ENCODE measurements at places on chromosomes 2 and 18.

DNA sequence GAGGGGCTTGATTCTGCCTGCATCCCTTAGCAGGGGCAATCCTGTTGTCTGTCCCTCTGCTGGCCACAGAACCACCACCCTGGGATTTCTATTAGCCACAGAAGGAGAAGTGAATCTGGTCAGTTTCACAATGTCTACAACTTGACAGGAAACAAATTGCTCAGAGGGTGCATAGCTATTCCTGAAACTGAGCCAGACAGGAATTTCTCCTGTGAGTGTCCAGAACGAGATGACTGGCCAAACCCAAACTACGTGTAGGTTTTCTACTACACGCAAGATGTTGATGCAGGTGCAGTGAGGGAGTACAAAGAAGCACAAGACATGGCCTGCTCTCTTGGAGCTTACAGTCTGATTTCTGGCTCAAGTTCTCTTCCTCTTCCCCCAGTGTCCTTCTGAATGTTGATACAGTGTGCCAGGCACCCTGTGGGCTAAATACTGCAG is 201.9 kb downstream of the CLIP4 start:
- DNase-seq, result no peak

- DNase-seq, result no peak
Measured at GRCh38 chr2:166373105-166373504, 2.6 kb downstream of the SCN9A start.

DNA sequence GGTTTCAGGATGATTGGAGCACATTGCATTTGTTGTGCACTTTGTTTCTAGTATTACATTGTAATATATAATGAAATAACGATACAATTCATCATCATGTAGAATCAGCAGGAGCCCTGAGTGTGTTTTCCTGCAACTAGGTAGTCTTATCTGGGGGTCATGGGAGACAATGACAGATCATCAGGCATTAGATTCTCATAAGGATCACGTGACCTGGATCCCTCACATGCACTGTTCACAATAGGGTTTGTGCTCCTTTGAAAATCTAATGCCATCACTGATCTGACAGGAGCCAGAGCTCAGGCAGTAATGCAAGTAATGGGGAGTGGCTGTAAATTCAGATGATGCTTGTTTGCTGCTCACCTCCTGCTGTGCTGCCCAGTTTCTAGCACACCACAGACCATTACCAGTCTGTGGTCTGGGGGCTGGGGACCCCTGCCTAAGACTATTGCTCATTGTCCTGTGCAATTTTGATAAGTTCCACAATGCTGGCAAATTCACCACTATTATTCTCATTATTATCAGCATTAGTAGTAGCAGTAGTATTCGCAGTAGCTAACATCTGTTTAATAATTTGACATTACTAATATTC is 428.7 kb upstream of the TNP1 start:
- no peak for DNase-seq

DNA sequence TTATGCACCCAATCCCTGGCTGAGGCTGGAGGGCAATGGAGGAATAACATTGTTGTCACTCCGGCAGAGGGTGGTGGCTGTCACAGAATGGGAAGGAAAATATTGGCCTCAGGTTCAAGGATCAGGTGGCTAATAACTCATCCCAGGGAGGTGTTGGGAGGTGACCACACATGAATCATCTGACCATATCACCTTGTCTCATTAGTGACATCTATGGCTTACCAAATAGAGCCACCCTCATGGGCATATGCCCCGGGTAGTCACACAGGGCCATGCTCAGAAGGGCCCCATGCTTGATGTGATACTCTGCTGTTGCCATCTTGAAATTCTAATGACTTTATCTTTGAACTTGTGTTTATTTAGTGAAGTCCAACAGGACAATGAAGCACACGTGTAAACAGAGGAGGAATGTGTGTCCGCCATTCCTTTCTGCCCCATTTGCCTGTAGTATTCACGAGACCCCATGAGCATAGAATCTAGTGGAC is 27.5 kb upstream of the HK2 start:
- DNase-seq, result no peak

DNA sequence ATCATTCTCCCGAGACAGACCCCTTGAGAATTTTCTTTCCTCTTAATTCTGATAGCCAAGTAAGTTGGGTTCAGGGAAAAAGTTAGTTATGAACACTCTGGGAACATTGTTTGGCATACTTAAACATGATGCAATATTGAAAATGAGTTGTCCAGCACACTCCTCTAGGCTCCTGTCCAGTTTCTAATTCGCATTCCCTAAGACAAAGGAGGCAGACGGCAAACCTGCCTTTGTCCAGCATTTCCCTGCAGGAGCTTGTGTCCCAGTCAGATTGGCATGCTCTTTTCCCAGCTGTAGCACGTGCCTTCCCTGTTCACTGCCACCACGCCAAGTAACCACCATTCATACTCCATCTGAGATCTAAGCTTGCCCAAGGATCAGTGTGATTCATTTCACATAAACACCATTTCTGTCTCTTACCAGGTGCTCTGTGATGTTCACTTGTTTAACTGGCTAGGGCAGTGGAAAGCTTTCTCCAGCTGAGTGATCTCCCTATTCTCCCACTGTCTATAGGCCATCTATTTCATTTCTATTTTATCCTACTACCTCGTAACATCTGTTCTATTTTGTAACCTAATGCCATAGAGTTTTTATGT is 150.0 kb upstream of the EPB41L3 start:
- DNase-seq, result no peak

- DNase-seq, result no peak
Measured at GRCh38 chr2:152049541-152049940, 49.3 kb downstream of the CACNB4 start.

DNA sequence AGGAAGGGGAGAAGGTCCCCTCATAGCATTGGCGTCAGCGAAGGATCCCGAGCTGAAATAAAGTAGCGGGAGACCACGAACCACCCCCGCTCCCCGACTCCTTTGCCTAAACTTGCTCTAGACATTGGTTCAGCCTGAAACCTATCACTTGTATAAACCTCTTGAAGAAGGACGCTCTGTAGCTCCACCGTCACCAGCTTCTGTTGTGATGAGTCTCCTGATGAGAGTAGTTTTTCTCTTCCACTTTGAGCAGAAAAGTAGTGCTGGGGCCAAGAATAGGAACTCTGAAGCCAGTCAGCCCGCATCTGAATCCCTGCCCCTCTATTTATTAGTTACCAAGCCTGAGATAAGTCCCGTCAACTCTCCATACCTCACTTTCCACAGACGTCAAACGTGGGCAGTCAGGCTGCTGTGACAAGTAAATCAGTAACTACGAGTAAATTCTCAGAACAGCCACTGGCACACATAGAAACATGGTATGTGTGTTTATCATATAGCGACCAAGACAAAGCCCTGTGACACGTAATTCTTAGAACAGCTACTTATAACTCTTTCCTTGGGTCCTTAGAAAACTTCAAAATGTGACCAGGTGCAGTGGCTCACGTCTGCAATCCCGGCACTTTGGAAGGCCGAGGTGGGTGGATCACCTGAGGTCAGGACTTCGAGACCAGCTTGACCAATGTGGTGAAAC is 61.7 kb downstream of the CD226 start:
- DNase-seq, result no peak

GRCh38 chr2:2688254-2688653 is 357.2 kb upstream of the MYT1L start:
- no peak for DNase-seq

DNA sequence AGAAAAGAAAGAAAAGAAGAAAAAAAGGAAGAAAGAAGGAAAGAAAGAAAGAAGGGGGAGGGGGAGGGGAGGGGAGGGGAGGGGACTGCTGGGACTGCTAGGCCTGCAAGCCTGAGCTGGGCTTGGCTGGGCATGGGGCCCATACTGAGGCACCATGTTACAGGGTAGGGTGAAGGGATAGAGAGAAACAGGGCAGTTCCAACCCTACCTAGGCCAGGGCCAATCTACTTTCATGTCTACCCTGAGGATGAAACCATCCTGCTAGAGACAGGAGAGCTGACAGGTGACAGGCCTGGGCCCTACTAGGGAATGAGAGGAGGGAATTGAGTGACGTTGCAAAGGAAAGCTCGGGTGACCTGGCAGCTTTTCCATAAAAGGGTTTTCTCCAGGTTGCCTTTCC is 41.7 kb downstream of the TEX44 start:
- DNase-seq, result no peak

DNA sequence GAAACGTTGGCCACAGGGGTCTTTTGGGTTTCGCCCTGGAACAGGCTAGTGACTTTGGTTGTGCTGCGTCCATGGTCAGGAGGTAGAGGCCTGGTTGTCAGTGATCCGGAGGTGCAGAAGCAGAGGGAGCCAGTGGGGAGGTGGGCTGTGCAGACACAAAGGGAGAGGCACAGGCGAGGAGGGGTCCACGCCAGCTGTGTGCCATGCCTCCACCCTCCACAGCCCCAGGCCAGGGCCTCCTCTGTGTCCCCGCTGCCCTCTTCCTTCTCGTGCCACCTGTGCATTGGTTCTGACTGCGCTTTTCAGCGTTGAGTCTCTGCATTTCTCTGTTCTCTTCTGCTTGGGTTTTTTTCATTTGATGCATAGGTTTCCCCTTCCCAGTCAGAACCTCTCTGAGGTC is 121.0 kb downstream of the GBX2 start:
- no peak for DNase-seq

All from stimulated activated CD4-positive, alpha-beta T cell treated with anti-CD3 and anti-CD28 coated beads, Interleukin-1b, Interleukin-23, amount 100 ng/mL, for 4 hours (primary cell).